ENCODE measurements at places on chromosomes 6 and 20.

DNA sequence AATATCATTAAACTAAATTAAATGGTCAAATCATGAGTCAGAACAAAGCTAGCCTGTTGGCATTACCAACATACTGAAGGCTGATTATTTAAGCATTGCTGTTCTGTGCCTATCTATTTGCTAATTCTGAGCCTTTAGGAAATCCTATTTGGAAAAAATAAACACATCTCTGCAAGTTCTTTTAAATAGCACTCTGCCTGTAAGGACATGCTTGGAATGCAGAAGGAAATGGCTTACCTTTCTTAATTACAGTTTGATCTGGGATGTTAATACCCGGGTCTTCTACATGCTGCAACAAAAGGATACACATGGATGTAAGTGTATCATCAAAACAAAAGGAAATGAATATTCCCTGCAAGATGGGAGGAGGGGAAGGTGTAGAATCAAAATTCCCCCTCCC is 8.3 kb downstream of the TFAP2A start:
- DNase-seq, result no peak

GRCh38 chr6:144647971-144648651 is 363.0 kb downstream of the UTRN start:
- no peak for DNase-seq

- no peak for DNase-seq
Measured at GRCh38 chr20:21244808-21245207, 58.3 kb upstream of the XRN2 start.

DNA sequence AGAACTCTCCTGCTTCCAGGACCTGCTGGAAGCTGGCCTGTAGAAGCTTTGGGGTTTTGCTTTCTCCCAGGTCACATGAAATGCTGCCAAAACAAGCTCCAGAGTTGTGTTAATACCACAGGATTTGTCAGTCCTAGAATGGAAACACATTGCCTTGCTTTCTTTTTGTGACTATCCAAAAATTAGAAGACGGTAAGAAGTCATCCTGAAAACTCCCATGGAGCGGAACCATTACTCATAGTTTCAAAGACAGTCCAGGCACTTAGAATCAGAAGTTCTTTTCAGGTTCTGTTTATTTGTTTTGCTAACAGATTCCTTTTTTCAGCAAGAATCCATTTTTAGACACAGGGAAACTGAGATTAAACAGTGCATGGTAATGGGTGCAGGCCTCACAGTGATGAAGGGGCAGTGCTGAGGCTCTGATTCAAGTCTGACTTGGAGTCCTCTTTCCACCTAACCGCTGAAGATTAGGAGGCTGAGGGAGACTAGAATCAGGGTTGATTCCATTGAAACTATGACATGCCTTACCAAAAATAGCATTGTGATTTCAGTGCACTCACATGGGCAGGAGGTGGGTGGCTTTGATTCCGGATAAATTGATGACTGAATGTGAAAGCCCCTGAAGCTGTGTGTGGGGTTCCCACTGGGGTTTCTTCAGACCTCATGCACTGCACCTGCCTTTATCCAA is 72.2 kb upstream of the NAA20 start:
- DNase-seq, result no peak

GRCh38 chr20:59829786-59830664 is 103.4 kb downstream of the SYCP2 start:
- DNase-seq, result no peak

GRCh38 chr6:147909640-147910039 is 401.1 kb downstream of the SAMD5 start:
- DNase-seq, result no peak

Measured in NCI-H345 (cell line).